Sciatic nerve (tissue), 2 donors: ENCODE measurements at places on chromosomes 6 and 20. TPM values are rescaled to one million over a fixed set of nuclear protein-coding genes. Genes with fewer than 3 reads are reported as not detected.

GRCh38 chr6:5749016-5749650, 257.6 kb downstream of the NRN1 start:
- DNase-seq, result no peak

DNA sequence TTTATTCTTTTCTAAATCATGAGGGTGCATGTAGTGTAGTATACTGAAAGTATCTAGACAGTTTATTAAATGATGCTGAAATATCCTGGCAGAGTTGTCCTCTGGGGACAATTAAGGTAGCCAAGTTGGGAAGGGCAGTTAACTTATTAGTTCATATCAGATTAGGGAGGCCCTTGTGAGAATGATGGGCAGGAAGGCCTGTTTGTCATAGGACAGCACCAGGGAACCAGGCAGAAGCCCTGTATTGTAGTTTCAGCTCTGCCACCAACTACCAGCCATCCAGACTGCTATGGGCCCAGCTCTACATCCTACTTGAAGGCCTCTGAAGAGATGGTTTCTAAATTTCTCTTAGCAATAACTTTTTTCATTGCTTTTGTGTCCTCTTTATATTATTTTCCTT, 4.0 kb downstream of the MYLIP start:
- DNase-seq, result no peak

DNA sequence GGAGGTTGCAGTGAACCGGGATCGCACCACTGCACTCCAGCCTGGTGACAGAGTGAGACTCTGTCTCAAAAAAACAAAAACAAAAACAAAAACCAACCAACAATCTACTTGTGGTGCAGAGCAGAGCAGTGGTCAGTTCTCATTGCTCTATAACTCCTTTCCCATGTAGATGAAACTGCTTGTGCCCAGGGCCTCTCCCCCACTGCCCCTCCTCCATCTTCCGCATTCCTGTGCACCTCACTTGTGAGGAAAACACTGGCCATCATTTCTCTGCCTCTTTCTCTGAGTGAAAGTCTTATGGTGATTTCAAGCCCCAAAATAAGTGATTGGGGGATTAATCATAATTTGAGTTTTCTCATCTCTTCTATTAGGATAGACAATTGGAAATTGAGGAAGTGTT, 63.9 kb upstream of the GLP1R start:
- DNase-seq, result no peak

GRCh38 chr6:33288921-33289783, at the start of the genes PFDN6 and WDR46:
Gene PFDN6 (plus strand): TSS chr6:33289601. CDS start chr6:33289857, 256 bp downstream.
Gene WDR46 (minus strand): TSS chr6:33289239. CDS start chr6:33289170, 69 bp downstream.
- DNase-seq, result peak; percentile 88

DNA sequence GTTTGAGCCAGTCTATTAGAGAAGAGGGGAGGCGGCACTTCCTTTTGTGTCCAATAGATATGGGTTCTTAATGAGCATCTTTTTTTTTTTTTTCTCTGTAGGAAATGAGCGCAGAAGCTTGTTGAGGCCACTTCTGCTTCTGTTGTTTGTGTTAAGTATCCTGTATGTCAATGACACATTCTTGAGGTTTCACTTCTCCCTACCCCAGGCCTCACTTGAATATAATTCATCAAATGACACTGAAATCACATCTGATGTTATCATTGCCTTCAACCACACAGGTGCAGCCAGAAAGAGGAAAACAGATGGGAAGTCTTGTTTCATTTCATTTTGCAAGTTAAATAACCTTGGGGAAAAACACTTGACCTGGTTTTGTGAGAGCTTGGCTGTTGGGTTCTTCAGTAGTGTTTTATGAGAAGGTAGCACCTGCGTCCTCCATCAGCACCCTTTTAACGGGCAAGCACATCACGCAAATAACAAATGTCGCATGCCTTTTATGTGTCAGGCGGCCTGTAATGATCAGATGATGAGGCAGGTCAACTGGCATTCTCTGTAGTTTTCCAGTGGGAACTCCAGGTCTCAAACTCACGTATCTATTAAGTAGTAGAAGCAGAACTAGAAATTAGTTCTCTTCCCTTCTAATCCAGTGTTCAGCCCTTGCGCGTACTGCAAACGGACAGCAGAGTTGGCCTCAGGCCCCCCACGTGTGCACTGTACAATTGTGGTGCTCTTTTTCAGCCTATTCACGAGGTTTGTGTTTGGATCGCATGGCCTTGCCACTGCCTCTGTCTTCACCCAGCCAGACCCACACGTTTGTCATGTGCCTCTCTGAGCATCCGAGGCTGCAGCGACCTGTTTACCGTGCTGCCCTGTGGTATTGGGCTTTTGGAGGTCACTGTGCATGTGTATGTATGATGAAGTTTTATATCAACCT, 23.5 kb downstream of the PLEKHG1 start:
- DNase-seq, result no peak

GRCh38 chr6:43267619-43268354, 24.5 kb downstream of the TTBK1 start:
- DNase-seq, result no peak

GRCh38 chr6:37630281-37630799, 67.3 kb downstream of the MDGA1 start:
- no peak for DNase-seq

- peak; percentile 95 for DNase-seq
These were observed 1.0 kb downstream of the PXDC1 start for GRCh38 chr6:3750317-3751076.

- no peak for DNase-seq
These were observed 296.8 kb upstream of the TSHZ2 start for GRCh38 chr20:52675375-52675774.

DNA sequence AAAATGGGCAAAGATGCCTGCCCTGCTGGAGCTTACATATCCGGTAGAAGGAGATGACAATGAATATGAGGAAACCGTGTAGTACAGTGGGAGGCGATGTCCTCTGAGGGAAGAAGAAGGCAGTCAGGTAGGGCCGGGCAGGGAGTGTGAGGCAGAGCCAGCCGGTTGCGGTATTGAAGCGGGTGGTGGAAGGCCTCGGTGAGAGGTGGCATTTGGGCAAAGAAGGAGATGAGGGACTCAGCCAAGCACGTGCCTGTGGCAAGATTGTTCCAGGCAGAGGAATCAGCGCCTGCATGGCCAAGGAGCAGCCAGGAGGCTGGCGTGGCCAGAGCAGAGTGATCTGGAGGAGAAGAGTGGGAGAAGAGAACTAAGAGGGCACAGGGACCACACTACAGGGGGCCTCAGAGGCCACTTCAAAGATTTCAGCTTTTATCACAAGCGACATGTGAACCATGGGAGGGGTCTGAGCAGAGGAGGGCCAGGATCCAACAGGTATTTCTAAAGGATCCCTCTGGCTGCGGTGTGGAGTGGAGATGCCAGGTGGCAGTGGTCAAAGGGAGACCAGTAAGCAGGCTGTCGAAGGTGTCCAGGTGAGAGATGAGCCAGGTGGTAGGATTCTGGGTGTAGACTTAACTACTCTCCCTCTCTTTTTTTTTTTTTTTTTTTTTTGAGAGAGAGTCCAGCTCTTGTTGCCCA, 13.8 kb downstream of the MDFI start:
- no peak for DNase-seq

DNA sequence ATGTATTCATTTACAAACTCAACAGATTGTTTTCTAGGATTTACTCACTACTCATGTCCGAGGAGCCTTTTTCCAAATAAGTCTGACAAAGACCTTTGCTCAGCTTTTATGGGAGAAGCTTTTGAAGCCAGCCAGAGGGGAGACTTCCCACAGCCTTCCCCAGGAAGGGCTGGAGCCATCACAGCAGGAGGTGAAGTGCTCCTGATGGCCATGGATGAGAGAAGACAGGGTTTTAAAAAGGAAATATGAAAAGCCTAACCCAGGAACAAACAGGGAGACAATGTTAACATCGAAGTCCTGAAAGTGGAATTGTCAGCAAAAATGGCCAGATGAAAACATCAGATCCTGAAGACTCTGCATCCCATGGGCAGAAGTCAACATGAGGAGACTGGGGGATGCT, 11.6 kb upstream of the TAGAP start:
- no peak for DNase-seq

- DNase-seq, result no peak
These were observed 39.1 kb downstream of the ENPP1 start for GRCh38 chr6:131846905-131847304.

DNA sequence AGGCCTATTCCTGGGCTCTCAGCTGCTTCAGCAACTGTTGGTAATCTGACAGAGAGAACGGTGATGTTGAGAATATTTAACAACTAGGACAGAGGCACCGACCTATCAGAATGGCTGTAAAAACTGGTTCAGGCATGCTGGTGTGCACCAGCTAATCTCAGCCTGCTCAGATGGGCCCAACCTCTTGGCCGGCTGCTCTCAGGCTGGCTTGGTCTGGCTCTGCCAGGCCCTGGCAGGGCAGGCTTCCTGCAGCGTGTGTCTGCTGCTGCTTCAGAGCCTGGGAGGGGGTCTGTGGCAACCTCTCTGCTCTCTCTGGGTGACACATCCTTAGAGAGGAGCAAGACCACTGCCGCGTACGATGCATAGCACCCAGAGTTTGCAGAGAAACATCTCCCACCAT, 4.8 kb downstream of the SLC2A12 start:
- no peak for DNase-seq

GRCh38 chr6:17022604-17023003, 79.2 kb upstream of the STMND1 start:
- DNase-seq, result no peak

DNA sequence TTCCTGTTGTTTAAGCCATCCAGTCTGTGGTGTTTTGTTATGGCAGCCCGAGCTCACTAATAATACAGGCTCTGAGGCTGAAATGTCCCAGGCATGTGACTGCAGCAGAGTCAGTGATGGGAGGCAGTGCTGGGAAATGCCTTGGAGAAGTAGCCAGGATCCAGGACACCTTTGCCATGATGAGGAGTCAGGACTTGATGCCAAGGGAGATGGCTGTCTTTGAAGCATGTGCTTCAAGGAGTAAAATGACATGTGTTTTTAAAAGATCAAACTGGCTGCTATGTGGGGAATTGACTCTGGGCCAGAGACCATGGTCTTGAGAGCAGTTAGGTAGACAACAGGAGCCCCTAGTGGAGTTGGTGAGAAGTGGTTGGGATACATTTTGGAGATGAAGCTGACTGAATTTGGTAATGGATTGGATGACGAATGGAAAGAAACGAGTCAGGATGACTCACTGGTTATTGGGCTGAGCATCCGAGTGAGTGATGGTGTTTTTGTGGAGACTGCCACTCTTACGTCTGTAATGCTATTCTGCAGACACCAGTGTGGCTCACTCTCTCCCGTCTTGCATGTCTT, 322.2 kb downstream of the PLCB1 start:
- no peak for DNase-seq

DNA sequence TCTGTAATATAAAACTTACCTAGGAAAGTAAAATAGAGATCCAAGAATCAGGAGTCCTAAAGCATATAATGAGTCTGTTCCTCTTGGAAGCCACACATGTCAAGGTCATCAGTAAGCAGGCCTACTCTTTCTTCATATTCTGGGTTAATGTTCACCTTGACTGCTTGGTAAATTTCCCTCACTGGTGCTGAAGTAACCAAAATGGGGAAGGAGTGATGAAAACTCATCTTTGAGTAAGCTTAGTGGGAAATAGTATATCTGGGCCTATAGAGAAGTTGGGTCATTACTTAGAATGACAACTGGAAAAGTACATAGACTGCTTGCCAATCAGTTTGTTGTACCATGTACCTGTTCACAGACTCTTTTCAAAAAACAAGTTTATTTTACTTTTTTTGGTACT, 6.6 kb downstream of the TSPYL4 start:
- no peak for DNase-seq

GRCh38 chr20:48180024-48180423, 394.7 kb upstream of the SULF2 start:
- DNase-seq, result no peak

GRCh38 chr20:59825944-59826759, 107.3 kb downstream of the SYCP2 start:
- DNase-seq, result no peak

GRCh38 chr6:1800845-1801244, 191.1 kb downstream of the FOXC1 start:
- DNase-seq, result no peak

GRCh38 chr6:25750906-25751305, 3.6 kb upstream of the SLC17A4 start:
- DNase-seq, result no peak

GRCh38 chr6:104630955-104631354, 228.8 kb downstream of the HACE1 start:
- DNase-seq, result no peak

VGLL2 gene
- not detected for total RNA-seq

EYA4 gene
- total RNA-seq, result 5.3 TPM

PRPF6 gene
- 60.4 TPM for total RNA-seq

EDN3 gene
- total RNA-seq, result not detected

GRM1 gene
- total RNA-seq, result 0.45 TPM

GNRH2 gene
- not detected for total RNA-seq
